ENCODE measurements at places on chromosomes 6 and 20.

DNA sequence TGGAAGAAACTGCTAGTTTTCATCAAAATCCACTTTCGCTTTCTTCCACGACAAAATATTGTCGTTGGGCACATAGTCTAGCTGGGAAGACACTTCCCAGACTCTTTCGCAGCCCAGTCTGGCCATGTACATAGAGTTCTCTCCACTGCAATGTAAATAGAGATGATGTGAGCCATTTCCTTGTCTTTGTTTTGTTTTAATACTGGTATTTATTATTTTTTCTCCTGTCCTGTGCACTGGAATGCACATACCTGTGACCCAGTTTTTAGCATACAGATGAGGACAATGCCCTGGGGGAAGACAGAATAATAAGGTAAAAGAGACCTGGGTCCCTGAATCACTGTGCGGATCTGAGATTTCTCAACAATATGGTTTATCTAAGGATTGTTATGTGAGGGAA is 149.5 kb upstream of the BMP5 start:
- H3K36me3 ChIP-seq: no peaks in the 10 kb centered on the region
- H3K27ac ChIP-seq: peak overlapping the region; percentile 68
- peaks cover 21% of the 10 kb centered on the region for H3K4me1 ChIP-seq
- H3K27me3 ChIP-seq: no peaks in the 10 kb centered on the region
- DNase-seq: no peak

GRCh38 chr20:49573900-49574416 is 6.0 kb upstream of the PTGIS start:
- DNase-seq: no peak
- no peak overlapping the region for H3K27ac ChIP-seq
- no peaks in the 10 kb centered on the region for H3K36me3 ChIP-seq

GRCh38 chr6:119034827-119035458 is 43.5 kb downstream of the FAM184A start:
- DNase-seq: no peak
- H3K4me1 ChIP-seq: peaks cover 5% of the 10 kb centered on the region
- peaks cover 7% of the 10 kb centered on the region for H3K27me3 ChIP-seq
- H3K4me3 ChIP-seq: no peak overlapping the region

DNA sequence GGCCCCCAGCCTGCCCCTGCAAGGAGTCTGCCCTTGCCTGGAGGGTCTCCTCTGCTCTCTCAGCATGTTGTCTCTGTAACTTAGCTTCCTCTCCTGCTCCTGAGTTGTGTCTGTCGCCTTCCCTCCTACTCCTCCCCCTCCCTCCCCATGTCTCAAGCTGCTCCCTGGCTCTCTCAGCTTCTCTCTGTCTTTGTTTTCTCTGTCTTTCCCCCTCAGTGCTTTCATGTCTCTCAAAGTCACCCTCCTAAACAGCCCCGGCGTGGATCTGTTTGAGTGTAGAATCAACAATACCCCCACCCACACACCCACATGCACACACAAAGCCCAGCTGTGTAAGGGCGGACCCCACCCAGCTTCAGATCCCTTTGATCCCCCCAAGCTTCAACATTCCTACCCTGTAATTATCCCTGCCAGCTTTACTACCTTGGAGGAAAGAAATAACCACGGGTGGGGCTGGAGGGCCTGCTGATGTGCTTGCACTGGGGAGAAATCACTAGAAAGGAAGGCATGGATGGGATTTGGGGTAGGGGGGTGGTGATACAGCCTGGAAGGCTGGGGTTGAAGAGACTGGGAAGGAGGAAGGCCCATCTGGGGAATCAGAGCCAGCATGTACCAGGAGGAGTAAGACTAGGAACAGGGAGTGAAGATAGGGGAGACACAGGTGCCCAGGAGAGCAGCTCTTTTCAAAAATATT is 1.0 kb upstream of the LY6G6D start:
- no peak for DNase-seq
- H3K4me1 ChIP-seq: peaks cover 6% of the 10 kb centered on the region
- H3K27me3 ChIP-seq: peaks cover 9% of the 10 kb centered on the region

- H3K36me3 ChIP-seq: no peaks in the 10 kb centered on the region
- peak; percentile 97 for DNase-seq
- H3K4me1 ChIP-seq: peaks cover 87% of the 10 kb centered on the region
- H3K4me3 ChIP-seq: peak overlapping the region; percentile 40
Measured at GRCh38 chr6:157764178-157765068, 58.6 kb upstream of the SNX9 start.

GRCh38 chr6:51792273-51793030 is 295.0 kb downstream of the PKHD1 start:
- H3K27ac ChIP-seq: no peak overlapping the region
- H3K27me3 ChIP-seq: peaks cover 18% of the 10 kb centered on the region
- no peaks in the 10 kb centered on the region for H3K36me3 ChIP-seq
- H3K4me3 ChIP-seq: no peak overlapping the region
- no peak for DNase-seq

DNA sequence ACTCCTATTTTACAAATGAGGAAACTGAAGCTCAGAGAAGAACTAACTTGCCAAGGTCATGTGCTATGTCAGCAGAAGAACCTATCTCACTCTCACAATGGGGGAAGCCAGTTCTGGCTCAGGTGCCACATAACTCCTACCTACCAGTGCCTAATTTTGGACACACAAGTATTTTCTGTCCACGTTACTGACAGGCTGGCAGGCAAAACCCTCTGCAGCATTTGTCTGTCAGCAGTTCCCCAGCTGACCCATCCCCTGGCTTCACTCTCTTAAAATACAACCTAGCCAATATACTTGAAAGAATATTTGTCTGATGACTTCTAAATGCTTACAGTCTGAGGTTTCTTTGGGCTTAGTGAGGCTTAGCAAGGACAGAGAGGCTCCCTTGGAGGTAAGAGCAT is 15.5 kb downstream of the GSS start:
- no peak for DNase-seq
- peaks cover 34% of the 10 kb centered on the region for H3K36me3 ChIP-seq
- H3K4me1 ChIP-seq: no peaks in the 10 kb centered on the region
- no peak overlapping the region for H3K4me3 ChIP-seq
- no peak overlapping the region for H3K27ac ChIP-seq

- no peak overlapping the region for H3K4me3 ChIP-seq
- peaks cover 3% of the 10 kb centered on the region for H3K4me1 ChIP-seq
- peaks cover 53% of the 10 kb centered on the region for H3K27me3 ChIP-seq
- H3K27ac ChIP-seq: no peak overlapping the region
Measured at GRCh38 chr6:32413427-32414047, 6.6 kb upstream of the BTNL2 start.

GRCh38 chr6:170365593-170365992 is 59.0 kb downstream of the FAM120B start:
- no peaks in the 10 kb centered on the region for H3K27me3 ChIP-seq
- no peak overlapping the region for H3K4me3 ChIP-seq
- peaks cover 49% of the 10 kb centered on the region for H3K4me1 ChIP-seq

DNA sequence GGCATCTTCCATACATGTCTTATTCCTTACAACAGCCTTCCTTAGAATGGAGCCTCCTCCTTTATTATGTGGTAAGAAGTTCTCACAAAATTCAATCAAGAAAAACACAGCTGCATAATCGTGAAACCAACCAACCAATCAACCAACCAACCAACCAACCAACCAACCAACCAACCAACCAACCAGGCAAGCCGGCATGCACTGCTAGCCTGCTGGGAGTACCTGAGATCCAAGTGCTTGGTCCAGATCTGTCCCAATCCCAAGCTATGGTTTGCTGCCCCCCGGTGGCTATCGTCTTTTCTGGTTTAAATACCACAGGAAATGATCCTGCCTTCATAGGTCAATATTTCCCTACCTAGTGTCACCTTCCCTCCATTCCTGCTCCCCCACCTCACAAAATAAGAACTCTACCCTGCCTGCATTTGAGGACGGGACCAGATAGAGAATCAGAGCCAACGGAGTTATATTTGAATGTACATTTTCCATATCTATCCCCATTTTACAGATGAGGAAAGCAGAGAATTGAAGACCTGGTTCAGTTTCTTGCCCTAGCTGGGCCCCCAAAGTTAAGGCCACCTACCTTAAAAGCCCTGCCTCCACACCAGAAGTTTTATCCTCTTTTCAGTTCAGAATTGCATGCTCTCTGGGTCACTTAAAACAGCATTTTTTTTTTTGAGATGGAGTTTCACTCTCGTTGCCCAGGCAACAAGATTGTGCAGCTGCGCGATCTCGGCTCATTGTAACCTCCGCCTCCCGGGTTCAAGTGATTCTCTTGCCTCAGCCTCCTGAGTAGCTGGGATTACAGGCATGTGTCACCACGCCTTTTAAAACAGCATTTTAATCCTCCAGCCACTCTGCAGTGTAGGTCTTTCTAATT is 27.1 kb downstream of the RAB44 start:
- H3K4me1 ChIP-seq: peaks cover 8% of the 10 kb centered on the region
- H3K36me3 ChIP-seq: no peaks in the 10 kb centered on the region
- H3K27me3 ChIP-seq: no peaks in the 10 kb centered on the region
- H3K27ac ChIP-seq: no peak overlapping the region
- no peak overlapping the region for H3K4me3 ChIP-seq
- DNase-seq: no peak

DNA sequence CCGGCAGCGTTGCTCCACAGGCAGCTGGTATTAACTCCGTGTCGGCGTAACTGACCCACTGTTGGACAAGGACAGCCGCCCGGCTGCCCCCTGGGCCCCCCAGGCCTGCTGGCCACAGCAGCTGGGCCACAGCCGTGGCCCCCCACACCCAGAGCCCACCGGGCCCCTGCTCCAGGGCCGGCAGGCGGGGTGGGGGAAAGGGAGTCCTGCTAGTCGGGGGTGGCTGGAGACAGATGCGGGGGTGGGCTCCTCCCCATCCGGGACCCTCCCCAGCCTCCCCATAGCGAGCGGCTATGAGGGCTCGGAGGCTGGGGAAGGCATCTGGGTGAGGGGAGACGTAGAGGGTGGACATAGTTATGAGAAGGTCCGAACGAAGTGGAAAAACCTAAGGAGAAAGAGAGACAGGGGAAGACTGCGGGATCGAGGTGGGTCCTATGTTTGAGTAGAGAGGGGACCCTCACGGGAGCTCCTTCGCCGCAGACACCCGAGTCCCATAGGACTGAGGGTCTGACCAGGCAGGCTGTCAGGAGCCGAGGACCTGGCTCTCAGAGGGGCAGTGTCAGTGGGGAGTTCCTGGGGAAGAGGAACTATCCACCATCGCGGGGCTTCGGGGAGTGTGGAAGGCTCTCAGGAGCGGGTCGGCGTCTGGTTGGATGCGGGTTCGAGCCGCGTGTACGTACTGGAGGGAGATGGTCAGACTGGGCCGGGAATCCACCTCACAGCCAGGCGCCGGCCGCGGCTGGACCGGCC is 511 bp downstream of the VARS1 start:
- no peak for DNase-seq
- H3K4me1 ChIP-seq: peaks cover 17% of the 10 kb centered on the region
- peak overlapping the region; percentile 99 for H3K27ac ChIP-seq
- no peaks in the 10 kb centered on the region for H3K27me3 ChIP-seq
